ENCODE measurements at places on chromosomes 16 and 17.
A peak's percentile ranks its signal among the peaks of the same experiment; 100 is the strongest.

GRCh38 chr17:68927516-68927915 is 27.7 kb downstream of the ABCA8 start:
- DNase-seq = no peak

GRCh38 chr16:9332574-9333148 is 241.2 kb downstream of the HAPSTR1 start:
- DNase-seq = no peak

DNA sequence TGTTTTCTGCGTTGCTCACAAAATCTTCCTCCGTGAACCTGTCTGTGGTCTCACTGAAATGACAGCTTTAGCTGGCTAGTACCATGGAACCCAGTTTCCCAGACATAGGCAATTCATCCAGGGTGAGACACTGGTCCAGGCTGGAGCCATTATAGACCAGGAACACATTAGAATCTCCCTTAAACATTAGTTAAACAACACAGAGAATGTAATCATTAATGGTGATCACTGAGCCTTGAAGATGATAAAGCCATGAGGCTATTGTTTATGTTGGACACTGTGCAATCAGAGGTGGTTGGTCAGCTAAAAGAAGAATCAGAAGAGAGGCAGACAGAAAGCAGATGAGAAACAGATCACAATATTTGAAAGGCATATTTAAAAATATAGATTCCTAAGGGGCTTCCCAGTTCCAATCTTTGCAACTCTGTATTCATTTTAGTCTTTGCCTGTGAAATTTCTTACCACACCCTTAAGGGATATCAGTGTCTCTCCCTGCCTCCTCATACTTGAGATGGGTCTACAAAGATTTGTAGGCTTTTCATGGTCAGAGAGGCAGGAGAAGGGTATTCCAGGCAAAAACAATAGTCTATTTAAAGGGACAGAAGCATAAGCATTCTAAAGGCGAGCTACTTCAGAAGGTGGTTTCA is 317.9 kb downstream of the MAP2K6 start:
- DNase-seq = no peak

DNA sequence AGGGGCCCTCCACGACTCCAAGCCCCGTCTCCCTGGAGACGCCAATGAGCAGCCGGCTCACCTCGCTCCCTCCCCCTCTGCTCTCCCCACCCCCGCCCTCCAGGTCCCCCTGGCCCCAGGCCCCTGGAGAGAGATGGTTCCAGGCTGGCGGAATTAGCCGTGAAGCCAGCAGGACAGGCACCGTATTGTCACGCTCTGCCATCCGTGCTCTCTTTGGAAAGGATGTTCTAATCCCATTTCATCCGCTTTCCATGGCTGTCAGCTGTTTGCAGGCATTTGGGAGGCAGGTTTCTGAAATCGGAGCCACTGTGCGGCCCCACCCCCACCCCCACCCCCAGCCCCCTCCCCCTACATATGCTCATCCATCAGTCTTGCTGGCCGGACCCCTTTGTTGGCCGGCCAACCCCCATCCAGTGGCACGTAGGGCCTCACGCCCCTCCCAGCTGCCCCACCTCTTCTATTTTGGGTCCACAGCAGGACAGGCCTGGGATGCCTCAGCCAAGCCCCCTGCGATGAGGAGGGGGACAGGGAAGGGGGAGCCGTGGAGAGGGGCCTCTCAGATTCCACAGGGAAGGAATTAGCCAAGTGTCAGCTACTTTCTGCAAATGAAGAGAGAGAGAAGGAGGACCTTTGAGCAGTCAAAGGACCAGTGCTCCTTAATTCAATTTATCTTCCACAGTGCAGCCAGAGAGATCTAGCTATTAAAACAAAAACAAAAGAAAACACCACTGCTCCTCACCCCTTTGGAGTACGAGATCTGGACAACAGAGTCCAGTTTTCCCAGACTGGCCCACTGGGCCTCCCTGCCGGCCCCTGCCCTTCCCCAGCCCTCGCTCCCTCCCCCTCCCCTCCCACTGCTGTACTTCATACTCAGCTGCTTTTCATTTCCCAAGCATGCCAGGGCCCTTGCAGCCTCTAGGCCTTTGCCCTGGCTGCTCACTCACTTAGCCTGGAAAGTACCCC is 30.7 kb downstream of the SDK2 start:
- DNase-seq = peak; percentile 91

GRCh38 chr16:19945934-19946333 is 61.3 kb upstream of the GPRC5B start:
- no peak for DNase-seq

DNA sequence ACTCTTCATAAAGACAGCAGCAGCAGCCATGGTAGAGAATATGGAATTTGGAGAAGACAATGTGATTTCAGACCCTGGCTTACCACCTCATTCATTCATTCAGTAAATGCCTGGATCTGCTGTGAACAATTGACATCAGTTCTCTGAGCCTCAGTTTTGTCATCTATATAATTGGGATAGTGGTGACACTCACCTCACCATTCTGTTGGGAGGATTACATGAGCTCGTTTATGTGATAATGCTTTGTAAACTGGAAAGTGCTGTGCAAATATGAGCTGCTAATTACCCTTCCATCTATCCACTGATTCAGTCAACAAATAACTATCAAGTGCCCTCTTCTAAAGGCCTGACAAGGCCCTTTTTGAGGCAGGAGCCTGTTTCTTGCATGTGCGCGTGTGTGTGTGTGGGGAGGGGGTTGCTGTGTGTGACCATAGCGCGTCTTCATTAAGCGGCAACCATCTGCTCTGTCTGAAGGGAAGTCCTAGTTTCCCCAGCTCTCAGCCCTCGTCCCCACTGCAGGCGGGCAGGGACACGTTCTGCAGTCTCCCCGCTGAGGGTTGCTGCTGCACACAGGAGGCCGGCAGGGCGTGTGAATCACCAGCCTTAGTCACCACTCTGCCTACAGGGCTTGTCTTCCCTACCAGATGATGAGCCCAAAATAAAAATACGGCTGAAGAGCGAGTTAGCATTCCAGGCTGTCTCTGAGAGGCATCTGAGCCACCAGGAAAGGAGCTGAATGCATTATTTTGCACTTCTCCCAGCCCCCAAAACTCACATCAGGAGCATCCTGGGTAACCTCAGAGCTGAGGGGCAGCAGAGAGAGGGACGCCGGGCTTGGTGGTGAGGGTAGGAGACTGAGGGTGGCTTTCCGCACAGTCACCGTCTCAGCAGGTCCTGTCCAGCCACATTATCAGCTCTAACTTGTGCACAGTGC is 19.9 kb downstream of the ARL4D start:
- DNase-seq = peak; percentile 77

DNA sequence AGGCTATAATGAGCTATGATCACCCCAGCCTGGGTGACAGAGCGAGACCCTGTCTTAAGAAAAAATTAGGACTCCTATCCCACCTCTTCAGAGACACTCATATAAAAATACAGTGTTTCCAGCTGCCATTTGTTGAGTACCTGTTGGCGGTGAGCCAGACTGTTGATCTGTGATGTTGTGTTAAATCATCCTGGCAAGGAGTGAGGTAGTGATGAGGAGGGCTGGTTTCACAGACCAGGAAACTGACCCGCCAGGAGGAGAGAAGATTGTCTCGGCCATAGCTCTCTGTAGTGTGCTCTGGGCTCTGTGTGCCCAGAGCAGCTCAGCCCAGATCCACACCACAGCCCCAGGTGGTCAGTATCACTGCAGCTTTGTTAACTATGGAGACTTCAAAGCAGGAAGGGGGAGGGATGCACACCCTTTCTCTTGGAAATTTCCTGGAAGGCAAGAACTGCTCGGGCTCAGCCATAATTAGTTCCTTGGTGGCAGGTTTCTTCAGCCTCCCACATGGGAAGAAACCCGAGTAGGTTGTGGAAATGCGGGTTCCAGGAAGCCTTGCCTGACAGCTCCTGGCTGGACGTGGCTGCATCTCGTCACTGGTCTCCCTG is 343.0 kb downstream of the SNX29 start:
- DNase-seq = peak; percentile 51

GRCh38 chr16:58046936-58047335 is 21.4 kb downstream of the MMP15 start:
- no peak for DNase-seq

DNA sequence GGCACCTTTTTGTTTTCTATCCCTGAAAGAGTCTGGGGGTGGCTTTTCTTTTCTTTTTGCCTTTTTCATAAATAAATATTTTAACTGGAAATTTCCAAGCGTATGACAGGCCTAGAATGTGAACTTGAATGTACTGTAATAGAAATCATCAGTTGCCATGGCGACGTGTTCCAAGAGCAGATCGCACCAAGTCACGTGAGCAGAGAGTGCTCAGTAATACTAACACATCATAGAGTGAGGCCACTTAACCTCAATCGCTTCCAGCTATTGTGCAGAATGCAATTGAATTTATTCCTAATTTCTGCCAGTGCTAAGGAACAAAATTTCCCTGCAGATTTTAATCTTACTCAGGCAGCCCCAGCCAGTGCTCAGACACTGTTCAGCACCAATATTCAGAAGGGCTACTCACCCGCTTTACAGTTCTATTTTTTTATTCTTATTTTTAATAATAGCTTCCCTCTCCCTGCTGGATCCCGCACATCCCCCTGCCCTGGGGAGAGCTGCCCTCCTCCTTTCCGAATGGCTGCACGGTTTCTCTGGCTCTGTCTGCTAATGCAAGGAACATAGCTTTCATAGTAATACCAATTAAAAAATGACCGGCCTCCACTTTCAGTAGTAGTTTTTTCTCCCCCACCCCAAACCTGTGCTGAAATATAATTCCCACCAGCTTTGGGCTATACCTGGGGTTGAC is 26.2 kb upstream of the PMFBP1 start:
- DNase-seq = no peak

GRCh38 chr16:53018834-53019416 is 33.8 kb downstream of the CHD9NB start:
- peak; percentile 22 for DNase-seq

DNA sequence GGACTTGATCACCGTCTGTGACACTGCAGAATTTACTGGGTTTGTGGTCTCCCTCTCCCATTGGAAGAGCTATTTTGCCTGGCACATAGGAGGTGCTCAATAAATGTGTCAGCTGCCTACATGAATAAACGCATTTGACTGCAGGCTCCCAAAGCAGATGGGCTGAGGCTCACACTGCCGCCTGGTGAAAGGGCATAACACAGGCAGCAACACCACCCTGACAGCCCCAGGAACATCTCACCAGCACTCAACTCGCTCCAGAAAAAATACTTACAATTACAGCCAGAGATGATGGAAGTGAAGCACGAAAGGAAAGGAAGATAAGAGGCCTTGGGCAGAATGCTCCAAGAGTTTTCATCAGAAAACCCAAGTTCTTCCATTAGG is 73.9 kb downstream of the RPH3AL start:
- no peak for DNase-seq

- DNase-seq = no peak
Observed at GRCh38 chr16:80197741-80198201, 343.0 kb upstream of the DYNLRB2 start.

DNA sequence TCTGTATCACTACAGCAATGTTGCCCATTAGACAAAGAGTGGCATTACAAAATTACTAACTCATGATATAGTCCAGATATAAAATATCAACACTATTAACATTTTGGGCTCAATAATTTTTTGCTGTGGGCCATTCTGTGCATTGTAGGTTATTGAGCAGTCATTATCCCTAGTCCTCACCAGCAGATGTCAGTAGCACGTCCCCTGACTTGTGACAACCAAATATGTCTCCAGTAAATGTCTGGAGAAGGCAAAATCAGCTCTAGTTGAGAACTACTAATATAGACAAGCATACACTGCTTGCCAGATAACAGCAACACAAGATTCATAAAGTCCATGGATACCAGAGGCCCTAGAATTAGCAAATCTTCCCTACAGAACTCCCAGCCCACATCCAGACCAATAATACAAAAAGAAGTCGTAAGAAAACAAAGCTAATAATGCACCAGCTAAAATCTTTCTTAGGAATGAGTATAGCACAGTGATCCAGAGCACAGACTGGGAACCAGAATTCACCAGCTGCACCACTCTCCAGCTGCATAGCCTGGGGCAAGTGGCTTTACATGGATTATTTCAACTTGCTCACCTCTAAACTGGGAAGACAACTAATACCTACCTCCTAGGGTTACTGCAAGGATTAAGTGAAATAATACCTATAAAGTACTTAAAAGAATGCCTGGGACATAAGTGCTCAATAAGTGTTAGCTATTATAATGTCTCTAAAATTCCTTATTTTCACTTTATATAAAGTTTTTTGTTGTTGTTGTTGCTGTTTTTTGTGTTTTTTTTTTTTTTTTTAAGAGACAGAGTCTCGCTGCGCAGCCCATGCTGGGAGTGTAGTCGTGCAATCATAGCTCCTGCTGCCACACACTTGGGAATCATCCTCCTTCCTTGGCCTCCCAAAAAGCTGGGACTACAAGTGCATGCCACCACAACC is 23.7 kb downstream of the HELZ start:
- peak; percentile 53 for DNase-seq

DNA sequence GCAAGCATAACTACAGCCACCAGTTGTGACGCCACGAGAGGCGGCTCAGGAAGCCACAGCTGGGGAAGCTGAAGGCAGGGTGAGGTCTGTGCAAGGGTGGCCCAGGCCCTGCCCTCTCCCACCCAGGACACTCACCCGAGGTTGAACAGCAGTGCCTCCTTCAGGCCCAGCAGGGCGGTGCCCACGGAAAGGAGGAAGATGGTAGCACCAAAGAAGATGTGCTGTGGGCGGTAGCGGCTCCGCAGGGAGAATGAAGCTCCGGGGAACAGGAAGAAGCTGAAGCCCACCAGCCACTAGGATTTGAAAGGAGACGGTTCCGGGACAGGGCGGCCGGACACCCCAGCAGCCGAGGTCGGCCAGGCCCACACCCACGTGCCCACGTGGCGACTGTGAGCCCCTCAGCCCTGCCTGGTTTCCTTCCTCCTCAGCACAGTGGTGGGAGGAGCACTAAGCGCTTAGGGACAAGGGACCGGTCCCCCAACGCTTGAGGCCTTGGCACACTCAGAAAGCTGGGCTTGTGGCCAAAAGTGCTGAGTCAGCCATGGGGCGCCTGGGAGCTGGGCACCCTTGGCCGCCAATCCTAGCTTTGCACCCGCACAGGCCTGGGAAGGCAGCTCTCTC is 11.0 kb downstream of the CYB561 start:
- no peak for DNase-seq

DNA sequence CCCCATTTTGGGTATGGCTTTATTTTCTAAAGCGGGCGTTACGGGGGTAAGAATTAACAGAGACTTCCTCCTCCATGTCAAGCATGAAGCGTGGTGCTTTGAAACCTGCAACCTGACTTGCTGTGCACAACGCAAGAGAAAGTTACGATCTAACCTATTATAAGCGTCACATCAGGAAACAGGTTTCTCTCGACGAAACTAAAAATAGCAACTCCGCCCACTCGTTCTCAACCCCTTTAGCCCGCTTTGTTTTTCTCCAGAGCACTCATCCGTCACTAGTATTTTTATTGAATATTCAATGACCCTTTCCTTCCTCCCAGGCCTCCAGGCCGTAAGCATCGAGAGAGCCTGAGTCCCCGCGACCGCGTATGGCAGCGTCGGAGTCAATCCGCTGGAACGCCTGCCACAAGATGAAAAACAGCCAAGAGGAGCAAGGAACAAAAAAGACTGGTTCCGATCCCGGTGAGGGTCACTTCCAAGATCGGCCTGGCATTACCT is 555 bp downstream of the NUP88 start:
- peak; percentile 54 for DNase-seq

DNA sequence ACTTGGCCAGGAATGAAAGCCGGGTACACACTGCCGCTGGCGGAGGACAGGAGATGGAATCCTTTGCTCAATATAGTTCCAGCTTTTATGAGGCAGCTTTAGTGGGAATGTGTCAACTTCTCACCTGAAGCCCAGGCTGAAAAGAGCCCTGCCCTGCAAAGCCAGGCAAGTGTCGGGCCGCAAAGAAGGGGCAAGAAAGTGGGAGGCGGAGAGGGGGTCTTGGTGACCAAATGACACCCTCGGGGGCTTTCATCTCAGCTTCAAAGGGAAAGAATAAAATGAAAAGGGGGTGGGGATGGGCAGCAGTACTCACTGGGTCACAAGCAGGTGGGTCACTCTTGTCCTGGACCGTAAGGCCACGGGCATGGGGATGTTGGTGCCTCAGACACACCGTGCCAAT is 62.9 kb downstream of the C16orf95 start:
- DNase-seq = no peak
